GM12892 (cell line): ENCODE measurements at places on chromosomes 5 and 9.

- no peak for DNase-seq
These were observed 221.0 kb downstream of the FRMD3 start for GRCh38 chr9:83317244-83317643.

- DNase-seq: no peak
These were observed 34.8 kb upstream of the TMC1 start for GRCh38 chr9:72486594-72486955.

DNA sequence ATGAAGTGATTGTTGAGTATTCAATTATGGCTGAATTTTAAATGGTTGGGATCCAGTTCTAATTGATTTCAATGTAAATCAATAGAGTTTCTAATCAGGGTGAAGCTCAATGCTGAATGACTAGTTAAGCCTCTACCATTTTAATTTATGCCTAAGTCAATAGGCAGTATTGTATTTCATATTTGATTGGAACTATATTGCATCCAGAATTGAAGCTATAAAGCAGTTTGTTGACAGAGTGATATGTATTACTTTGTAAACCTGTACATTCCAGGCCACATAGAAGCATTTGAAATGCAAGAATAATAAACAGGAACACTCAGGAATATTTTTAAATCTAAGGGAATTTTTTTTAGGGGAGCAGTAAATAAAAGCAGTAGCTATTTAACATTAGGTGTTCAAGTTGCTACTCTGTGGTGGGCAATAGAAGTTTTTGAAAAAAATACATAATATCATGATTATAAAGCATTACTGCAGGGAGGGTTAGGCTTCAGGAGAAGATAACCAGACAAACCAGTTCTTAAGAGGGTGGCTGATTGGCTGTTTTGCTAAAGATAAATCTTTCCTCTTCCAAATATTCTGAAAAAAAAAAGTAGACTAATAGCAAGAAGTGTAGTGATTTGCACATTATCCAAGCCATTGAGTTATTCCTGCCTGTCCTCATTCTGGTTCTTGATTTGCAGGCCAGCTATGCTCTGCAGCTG, 492.0 kb upstream of the MEF2C start:
- DNase-seq: no peak

- no peak for DNase-seq
These were observed 153.5 kb downstream of the SLC28A3 start for GRCh38 chr9:84187090-84187489.

- no peak for DNase-seq
These were observed 85.8 kb upstream of the ALDH1A1 start for GRCh38 chr9:73038613-73039012.

GRCh38 chr5:34460496-34460895, 195.6 kb upstream of the RAI14 start:
- DNase-seq: no peak

- DNase-seq: no peak
These were observed 9.4 kb upstream of the C5orf58 start for GRCh38 chr5:170223360-170223759.

- no peak for DNase-seq
These were observed 110.0 kb downstream of the STK32A start for GRCh38 chr5:147344861-147345260.

- DNase-seq: no peak
These were observed at the start of gene SLC1A3 for GRCh38 chr5:36606428-36607113. Gene SLC1A3 (plus strand): TSS chr5:36606606. CDS start chr5:36608424, 1,818 bp downstream.

DNA sequence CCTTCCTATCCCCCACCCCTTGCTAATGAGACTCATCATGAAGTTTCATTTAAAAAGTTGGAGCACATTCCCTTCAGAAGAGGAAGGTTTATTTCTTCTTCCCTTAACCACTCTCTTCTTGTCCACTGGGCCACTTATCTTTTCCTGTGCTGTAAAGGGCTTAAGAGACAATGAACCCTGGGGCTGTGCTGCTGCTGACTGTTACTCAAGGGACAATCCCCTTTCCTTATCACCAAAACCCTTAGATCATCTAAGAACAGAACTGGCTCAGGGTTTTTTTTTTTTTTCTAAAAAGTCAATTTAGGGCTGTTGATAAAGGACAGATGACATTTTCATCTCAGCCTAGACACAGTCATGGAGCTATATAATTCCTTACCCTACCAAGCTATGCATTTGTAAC, 29.6 kb downstream of the CAPSL start:
- DNase-seq: no peak

- DNase-seq: no peak
These were observed 17.9 kb upstream of the GPX8 start for GRCh38 chr5:55141945-55142690.

DNA sequence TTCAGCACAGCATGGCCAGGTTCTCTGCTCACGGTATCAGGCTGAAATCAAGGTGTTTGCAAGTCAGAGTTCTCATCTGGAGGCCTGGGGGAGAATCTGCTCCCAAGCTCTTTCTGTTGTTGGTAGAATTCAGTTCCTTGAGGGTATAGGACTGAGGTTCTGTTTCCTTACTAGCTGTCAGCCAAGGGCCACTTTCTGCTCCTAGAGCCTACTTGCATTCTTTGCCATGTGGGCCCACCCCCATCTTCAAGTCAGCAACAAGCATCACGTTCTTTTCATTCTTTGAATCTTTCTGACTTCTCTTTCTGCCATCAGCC, 7.4 kb upstream of the CDC42SE2 start:
- DNase-seq: no peak

DNA sequence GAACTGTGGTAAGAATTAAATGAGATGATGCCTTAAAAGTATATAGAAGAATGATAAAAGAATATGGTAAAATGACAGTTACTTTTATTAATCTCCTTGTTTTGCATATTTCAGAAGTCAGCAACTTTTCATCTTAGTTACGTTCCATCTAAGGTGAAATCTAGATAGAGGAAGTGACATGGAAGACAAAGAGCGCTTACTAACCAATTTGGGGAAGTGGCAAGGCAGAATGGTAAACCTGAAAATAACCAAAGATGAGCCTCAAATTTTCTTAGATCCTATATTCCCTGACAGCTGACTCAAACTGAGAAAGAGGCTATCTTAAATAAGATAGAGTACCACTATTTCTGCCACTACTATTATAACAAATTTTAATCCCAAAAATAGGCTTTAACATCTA, 52.5 kb downstream of the FGF10 start:
- no peak for DNase-seq

DNA sequence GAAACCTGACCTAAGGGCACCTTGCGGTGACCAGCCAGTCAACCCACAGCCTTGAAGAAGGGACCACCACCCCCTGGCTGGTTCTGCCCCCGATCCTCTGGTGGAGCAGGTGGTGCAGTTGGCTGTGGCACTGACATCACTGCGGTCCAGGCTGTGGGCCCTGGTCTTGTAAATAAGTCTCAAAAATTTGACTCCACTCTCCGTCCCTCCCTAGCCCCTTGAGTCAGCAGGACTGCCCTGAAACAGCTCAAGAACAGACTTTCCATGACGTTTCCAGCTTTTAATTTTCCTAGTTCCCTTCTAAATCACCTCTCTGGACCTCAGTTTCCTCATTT, 134.8 kb upstream of the BOD1 start:
- no peak for DNase-seq

DNA sequence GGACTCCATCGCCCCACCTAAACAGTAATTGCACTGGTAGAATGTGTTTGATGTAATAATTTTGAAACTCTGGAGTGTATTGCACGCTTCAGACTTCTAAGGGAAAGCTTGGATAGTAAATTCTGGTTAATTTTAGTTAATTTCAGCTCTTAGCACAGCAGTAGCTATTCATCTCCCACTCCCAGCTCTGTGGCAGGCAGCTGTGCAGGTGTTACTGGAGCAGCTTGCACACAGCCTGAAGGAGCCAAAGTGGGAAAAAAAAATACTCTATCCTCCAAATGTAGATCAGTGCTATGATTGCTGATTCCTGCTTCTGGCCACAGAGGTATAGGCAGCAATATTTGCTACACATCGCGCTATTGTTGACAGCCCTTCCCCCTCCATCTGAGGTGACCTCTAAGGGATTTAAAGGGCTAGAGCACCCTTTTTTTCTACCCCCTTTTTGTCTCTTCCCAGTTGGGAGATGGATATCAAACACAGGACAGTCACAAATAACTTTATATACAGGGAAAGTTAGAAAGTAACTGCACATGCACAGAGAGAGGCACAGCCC, 97.4 kb downstream of the KCTD16 start:
- DNase-seq: no peak
